Immature natural killer cell (primary cell): ENCODE measurements at places on chromosomes 12 and 14. TPM values are rescaled to one million over a fixed set of nuclear protein-coding genes. Genes with fewer than 3 reads are reported as not detected.

The PKP2 gene
- polyA plus RNA-seq, result 0.34 TPM

The COX8C gene
- polyA plus RNA-seq, result not detected

The CEP128 gene
- polyA plus RNA-seq, result 1.6 TPM

The PMEL gene
- polyA plus RNA-seq, result not detected

The LTBP2 gene
- 0.29 TPM for polyA plus RNA-seq

The ACVR1B gene
- polyA plus RNA-seq, result 0.52 TPM

The NANOG gene
- not detected for polyA plus RNA-seq

- peaks cover 4% of the 10 kb centered on the region for H3K27me3 ChIP-seq
- no peak overlapping the region for H3K4me3 ChIP-seq
- no peaks in the 10 kb centered on the region for H3K4me1 ChIP-seq
- no peak for DNase-seq
- H3K36me3 ChIP-seq, result no peaks in the 10 kb centered on the region
- no peak overlapping the region for H3K27ac ChIP-seq
Observed at GRCh38 chr12:48423171-48423570, 49.2 kb upstream of the ANP32D start.

- no peak overlapping the region for H3K4me3 ChIP-seq
- no peaks in the 10 kb centered on the region for H3K27me3 ChIP-seq
- H3K27ac ChIP-seq, result peak overlapping the region; percentile 11
- H3K36me3 ChIP-seq, result peaks cover 34% of the 10 kb centered on the region
Observed at GRCh38 chr14:21350539-21350938, 33.3 kb downstream of the SUPT16H start.

GRCh38 chr12:54040148-54040494 is 7.3 kb downstream of the HOXC5 start:
- H3K27ac ChIP-seq, result no peak overlapping the region
- peaks cover 8% of the 10 kb centered on the region for H3K4me1 ChIP-seq
- no peaks in the 10 kb centered on the region for H3K36me3 ChIP-seq
- peaks cover 38% of the 10 kb centered on the region for H3K27me3 ChIP-seq

GRCh38 chr14:58824796-58825195 is 187.0 kb downstream of the DACT1 start:
- no peak for DNase-seq
- H3K36me3 ChIP-seq, result no peaks in the 10 kb centered on the region
- no peaks in the 10 kb centered on the region for H3K4me1 ChIP-seq
- H3K27me3 ChIP-seq, result no peaks in the 10 kb centered on the region

DNA sequence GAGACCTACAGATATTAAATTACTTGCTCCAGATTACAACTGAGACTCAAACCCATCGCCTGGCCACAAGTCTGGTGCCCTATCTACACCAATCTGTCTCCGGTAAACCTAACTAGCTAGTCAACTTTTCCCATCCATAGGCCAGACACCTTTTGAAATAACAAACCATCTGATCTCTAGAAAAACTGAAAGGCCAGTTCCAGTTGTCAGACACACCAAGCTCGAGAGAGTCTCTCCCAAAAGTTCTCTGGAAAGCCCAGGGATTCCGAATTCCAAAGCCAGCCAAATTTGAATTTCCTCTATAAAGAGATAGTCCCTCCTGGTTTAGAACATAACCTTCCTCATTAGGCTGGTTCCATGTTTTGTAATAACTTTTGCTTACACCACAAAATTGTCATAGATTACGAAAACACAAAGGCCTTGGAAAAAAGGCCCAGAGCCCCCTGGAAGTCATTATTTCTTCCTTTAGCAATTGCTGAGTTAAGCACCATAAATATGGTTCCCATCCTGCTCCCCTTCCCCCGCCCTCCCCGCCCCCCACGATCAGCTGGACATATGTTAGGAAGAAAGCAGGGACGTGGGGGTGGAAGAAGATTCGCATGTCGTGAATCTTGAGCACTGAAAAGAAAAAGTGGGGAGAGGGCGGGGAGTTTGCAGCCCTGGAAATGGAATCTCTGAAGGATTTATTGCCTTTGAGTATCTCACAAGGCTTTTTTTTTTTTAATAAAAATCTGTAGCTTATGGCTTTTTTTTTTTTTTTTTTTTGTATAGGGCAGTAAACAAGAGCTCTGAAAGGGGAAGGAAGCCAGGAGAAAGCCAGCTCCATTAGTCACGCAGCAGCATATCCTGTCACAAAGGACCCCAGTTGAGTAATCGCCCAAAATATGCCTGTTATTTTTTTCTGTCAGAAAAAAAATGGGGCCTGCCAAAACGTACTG is 110.4 kb downstream of the ZFP36L1 start:
- H3K27ac ChIP-seq, result no peak overlapping the region
- peaks cover 5% of the 10 kb centered on the region for H3K27me3 ChIP-seq
- peaks cover 40% of the 10 kb centered on the region for H3K4me1 ChIP-seq
- no peak for DNase-seq

DNA sequence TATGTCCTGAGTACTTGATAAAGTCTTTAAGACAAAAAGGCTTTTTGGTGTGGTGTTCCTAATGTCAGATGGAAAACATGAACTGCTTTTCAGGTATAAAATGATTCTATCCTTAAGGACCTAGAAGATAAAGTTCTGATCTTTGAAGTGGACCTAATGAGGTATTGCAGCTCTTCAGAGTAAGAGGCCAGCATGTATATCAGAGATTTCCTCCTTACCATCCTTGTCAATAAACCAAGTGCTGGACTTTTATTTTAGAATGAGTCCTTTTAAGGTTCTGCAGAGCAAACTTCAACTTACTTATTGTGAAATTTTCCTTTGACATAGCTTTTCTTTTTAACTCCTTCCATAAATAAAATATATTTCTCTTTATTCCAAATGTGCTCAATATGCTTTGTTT is 50.1 kb downstream of the UNC79 start:
- H3K4me3 ChIP-seq, result no peak overlapping the region
- peaks cover 3% of the 10 kb centered on the region for H3K27me3 ChIP-seq
- no peak overlapping the region for H3K27ac ChIP-seq
- DNase-seq, result no peak

- H3K36me3 ChIP-seq, result peaks cover 5% of the 10 kb centered on the region
- no peak for DNase-seq
- no peak overlapping the region for H3K4me3 ChIP-seq
- no peak overlapping the region for H3K27ac ChIP-seq
Observed at GRCh38 chr14:56803816-56804535, 6.3 kb downstream of the OTX2 start.

GRCh38 chr12:94001691-94002090 is 146.7 kb upstream of the PLXNC1 start:
- no peaks in the 10 kb centered on the region for H3K36me3 ChIP-seq
- peaks cover 7% of the 10 kb centered on the region for H3K27me3 ChIP-seq
- DNase-seq, result no peak
- no peak overlapping the region for H3K27ac ChIP-seq
- H3K4me3 ChIP-seq, result no peak overlapping the region

- no peaks in the 10 kb centered on the region for H3K4me1 ChIP-seq
- no peaks in the 10 kb centered on the region for H3K36me3 ChIP-seq
- no peak overlapping the region for H3K27ac ChIP-seq
Observed at GRCh38 chr14:89011355-89012281, 187.2 kb downstream of the TTC8 start.

DNA sequence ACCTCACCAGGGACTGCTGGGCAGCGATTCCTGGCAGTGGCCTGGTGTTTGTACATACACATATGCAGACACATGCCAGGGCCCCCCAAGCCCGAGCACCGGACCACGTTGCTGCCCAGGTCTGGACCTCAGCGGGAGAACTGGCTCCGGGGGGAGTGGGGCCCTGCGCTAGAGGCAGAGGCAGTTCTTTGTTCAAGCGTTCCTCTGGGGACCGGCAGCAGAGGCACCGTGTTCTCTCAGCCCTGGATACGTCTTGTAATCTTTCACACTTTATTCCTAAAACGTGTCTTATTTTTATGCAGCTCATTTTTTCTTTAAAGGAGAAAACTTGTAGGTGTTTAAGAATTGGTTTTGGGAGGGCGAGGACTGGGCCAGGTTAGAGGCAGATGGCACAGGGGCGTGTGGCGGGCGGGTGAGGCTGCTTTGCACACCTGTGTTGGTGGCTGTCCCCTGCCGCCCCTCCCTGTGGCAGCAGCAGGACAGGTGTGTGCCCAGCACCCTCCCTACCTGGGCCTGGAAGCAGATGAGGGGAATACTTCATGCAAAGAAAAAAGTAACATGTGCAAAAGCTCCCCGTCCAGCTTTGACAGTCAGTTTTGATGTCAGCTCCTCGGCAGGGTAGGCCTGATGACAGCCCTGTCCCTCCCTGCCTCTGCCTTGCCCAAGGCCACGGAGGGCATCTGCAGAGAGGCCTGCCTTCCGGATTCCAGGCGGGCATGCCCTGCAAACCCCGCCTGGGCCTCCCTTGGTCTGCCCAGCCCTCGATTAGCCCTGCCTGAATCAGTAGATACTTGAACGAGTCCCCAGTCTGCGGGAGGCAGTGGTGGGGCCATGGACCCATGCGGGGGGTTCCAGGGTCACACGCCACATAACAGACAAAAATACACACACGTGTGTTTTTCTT is 7.0 kb upstream of the PUS1 start:
- no peak overlapping the region for H3K27ac ChIP-seq
- H3K4me1 ChIP-seq, result peaks cover 7% of the 10 kb centered on the region
- peaks cover 4% of the 10 kb centered on the region for H3K36me3 ChIP-seq
- DNase-seq, result no peak
- no peak overlapping the region for H3K4me3 ChIP-seq

DNA sequence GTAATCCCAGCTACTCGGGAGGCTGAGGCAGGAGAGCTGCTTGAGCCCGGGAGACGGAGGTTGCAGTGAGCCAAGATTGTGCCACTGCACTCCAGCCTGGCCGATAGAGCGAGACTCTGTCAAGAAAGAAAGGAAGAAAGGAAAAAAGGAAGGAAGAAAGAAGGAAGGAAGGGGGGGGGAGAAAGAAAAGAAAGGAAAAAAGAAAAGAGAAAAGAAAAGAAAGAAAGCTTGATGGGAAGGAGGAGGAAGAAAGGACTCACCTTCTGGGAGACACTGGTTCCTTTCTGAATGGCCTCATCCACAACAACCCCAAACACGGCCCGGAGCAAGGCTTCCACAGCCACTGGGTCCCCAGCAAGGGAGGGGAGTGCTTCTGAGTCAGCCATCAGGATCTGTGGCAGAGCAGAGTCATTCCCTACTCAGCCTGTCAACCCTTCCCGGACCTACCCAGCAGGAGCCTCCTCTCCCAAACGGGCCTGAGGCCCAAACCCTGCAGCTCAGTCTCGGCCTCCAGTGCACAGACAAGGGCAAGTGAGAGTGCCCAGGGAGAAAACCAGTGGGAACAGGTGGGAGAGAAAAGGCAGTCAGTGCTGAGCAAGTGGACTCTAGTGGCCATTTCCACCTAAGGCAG is 7.3 kb upstream of the ZNF740 start:
- H3K4me3 ChIP-seq, result no peak overlapping the region
- H3K4me1 ChIP-seq, result no peaks in the 10 kb centered on the region
- no peak overlapping the region for H3K27ac ChIP-seq
- peaks cover 4% of the 10 kb centered on the region for H3K36me3 ChIP-seq
- DNase-seq, result no peak
- peaks cover 3% of the 10 kb centered on the region for H3K27me3 ChIP-seq

DNA sequence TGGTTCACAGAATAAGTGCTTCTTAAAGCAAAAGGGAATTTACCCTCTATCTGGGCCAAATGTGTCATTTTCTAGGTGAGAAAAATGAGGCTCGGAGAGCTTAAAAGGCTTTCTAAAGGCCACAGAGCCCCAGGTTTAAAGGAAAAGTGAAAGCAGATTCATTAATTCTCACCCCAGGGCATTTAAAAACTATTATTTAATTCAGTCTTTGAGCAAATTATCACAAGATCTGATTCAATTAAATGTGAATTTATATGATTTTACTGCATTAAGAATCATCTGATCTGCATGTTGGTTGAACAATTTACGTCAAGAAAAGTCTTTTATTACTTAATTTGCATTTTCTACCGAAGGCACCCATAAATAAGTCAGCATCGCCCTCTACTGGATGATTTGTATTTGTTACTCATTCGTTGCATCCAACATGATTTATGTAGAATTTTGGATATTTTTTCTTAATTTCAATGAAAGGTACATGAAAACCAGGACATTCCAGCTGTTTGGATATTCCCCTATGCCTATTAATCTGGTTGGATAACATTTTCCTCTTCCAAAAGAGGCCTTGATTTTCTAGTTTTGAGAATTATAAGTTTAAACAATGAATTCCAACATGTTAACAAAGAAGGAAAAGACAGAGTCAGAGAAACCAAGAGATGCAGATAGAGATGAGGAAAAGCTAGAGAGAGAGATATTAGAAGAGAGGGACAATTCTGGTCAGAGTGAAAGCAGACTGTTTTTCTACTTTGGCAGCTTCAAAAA is 19.1 kb upstream of the DHRS7 start:
- no peaks in the 10 kb centered on the region for H3K36me3 ChIP-seq
- H3K27ac ChIP-seq, result peak overlapping the region; percentile 96
- DNase-seq, result peak; percentile 69
- peak overlapping the region; percentile 84 for H3K4me3 ChIP-seq
- no peaks in the 10 kb centered on the region for H3K27me3 ChIP-seq

DNA sequence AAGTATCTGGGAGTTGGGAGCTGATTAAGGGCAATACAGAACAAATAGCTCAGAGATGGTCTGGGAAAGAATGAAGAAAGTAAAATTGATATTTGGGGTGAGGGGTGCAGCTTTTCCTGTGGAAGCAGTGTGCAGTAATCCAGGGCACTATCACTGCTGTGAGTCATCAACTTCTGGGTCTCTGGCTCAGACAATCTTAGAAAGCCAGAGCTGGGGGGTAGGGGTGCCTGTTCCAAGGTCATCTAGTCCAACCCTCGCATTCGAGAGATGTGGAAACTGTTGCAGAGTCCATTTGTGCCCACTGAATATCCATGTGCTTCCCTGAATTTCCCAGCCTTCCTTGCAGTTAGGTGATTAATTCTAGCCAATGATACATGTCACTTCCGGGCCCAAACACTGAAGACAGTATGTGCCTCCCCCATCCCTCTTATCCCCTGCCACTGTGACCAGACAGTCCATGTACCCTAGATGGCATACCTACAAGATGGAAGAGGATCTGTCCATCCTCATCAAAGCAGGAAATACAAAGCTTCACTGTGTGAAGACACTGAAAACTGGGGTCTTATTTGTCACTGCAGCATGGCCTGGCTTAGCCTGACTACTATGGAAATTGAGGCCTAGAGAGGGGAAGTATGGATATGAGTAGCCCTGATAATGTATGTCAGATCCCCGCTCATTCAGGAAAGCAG is 51.9 kb downstream of the ZFP36L1 start:
- H3K36me3 ChIP-seq, result peaks cover 3% of the 10 kb centered on the region
- no peak for DNase-seq
- peaks cover 10% of the 10 kb centered on the region for H3K4me1 ChIP-seq
- H3K27ac ChIP-seq, result no peak overlapping the region
- H3K27me3 ChIP-seq, result peaks cover 6% of the 10 kb centered on the region
